Motor neuron (in vitro differentiated cells): ENCODE measurements at places on chromosomes 7 and 10.

DNA sequence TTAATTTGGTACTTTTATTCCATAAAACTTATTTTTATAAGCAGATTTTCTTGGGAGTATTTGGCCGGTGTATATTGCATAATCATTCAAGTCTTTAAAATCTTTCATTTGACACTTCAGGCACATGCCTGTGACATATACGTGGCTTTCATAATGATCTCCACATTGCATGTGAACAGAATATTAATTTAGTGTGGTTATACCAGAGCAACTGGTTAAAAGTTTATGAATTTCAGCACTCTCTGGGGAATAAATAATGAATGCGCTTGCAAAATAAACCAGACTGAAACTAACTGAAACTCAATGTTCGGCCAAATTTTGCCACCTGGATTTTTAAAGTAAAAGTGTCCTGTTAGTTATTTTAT lies 242.3 kb downstream of the GLI3 start:
- no peak for ATAC-seq

DNA sequence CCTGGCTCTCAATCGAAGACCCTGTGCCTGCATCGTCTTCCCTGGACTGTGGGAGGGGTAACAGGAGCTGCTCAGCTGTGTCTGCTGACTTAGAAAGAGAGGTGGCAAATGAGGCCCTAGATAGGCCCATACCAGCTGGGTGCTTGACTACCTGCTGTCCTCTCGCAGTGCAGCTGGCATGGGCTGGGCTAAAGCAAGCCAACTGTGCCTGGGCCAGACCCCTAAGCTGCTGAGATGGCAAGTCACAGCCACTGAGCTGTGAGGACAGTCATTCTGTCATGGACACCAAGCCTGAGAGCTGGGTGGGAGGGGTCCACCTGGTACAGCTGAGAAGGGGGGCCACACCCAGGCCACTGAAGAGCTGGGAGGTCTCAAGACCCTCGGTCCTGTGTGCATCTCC lies 45.8 kb upstream of the AQP1 start:
- ATAC-seq: no peak

DNA sequence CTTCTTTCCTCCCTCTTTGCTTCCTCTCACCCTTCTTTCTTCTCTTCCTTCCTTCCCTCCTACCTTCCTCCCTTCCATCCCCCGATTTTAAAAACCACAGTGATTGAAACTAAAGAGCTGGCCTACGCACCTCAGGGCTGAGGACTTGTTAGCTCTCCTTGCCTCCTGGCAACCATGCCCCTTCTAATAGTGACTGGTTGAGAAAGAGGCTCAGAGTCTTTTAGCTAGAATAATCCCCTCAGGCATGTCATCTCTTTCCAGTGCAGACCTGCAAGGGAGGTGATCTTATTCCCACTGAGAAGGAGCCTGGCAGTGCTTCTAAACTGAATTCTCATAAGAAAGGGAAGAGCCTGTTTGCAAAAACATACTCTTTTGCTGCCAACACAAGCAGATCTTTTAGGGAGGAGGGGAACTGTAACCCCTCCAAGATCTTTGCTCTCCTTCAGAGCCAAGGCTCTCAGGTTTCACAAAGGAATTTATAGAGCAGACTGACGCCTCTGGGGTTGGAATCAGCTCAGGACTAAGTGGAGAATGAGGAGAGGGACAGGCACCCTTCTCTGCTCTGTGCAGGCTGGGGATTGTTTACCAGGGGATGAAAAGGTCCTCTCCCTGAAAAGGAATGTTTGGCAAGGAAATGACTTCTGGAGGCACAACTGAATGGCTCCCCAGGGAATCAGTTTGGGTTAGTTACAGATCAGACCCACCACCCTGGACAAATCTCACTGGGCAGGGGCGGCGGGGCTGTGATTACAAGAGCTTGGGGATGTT lies 9.4 kb upstream of the ANKRD1 start:
- no peak for ATAC-seq

DNA sequence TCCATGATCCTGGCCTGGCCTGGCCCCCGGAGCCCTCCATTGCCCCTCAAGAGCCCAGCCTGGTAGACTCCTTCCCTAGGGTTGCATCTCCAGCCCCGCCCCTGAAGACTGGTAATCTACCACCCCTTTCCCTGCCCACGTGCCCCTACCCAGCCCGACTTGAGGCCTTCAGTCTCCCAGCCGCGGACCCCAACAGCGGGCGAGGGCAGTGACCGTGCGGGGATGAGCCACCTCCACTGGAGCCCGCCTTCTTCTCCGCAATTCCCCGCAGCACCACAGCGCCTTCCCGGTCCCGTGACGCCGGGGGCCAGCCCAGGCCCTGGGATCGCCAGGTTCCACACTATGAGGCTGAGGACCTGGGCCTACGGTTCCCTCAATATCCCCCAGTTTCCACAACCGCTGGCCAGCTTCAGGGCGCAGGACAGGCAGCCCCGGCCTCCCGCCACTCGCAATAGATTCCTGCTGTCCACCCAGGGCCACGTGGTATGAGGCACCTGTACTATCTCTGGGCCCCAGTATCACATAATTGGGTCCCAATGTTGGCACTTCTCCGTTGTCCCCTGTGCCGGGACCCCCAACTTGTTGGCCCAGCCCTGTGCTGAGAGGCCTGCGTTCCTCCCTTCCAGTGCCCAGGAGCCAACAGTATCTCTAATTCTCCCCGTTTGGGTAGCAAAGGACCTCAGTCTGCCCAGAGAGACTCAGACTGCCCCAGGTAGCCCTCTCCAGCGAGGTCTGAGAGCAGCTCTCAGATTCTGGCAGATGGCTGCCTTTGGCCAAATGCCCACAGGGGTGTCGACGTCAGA lies 1.1 kb upstream of the GPRIN2 start:
- no peak for ATAC-seq

DNA sequence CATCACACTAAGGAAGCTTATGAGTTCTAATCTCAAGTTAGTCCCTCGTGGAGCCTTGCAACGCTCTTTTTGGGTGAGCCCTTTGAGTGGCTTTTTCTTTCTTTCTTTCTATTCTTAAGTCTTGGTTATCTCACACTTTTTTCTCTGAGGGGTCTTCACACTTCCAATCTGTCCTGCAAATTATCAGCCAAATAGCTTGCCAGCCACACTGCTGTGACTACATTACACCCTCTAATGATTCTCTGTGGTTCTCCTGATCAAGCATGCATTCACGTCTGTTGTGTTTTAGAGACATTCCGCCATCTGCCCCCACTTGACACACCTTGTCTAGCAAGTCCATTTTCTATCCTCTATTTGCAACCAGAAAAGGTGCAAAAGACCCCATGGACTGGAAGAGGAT lies 340.2 kb downstream of the THSD7A start:
- ATAC-seq: no peak

DNA sequence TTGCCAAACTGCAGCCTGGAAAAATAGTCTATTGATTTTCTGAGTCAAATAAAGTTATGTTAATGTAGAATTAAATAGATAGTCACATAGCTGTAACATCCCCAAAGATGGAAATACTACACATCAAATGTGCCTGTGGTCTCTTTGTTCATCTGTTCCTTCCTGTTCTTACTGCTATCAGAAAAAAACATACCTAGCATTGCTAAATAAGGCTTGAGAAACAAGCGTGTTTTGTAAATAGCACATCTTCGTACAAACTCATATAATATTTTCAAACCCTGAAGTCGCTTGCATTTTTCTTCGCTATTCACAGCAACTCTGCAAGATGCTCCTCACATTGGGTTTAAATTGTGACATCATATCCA lies 116.1 kb downstream of the KLF6 start:
- no peak for ATAC-seq

DNA sequence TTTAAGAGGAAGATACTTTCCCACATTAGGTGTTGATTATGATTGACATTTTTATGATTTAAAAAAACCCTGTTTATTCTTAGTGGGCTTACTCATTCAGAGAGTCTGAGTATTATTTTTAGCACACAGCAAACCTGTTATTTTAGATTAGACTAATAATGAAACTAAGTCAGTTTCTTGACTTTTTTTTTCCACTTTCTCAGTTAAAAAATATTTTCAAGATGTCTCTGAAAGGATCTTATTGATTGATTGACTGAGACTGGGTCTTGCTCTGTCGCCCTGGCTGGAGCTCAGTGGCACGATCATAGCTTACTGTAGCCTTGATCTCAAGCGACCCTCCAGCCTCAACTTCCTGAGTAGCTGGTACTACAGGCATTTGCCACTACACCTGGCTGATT lies 20.4 kb upstream of the INPP5F start:
- ATAC-seq: no peak

- no peak for ATAC-seq
Observed at GRCh38 chr7:112416127-112416526, 34.1 kb upstream of the IFRD1 start.

- no peak for ATAC-seq
Observed at GRCh38 chr7:10802526-10802925, 171.1 kb upstream of the PHF14 start.

DNA sequence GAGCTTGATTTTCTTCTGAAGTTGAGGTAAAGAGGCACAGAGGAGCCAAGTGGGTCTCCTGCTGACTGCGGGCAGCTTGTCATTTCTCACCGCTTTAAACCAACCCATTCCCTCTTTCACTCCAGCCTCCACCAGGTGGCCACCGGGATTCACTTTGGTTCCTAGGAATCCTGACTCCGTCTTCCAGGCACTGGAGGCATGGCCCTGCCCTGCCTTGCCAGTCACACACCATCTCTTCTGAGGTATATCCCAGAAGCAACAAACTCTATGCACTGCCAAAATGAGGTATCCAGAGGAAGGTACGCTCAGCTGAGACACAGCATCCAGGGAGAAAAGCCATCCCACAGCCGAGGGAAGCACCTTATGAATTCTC lies 280.8 kb downstream of the TNS3 start:
- no peak for ATAC-seq

DNA sequence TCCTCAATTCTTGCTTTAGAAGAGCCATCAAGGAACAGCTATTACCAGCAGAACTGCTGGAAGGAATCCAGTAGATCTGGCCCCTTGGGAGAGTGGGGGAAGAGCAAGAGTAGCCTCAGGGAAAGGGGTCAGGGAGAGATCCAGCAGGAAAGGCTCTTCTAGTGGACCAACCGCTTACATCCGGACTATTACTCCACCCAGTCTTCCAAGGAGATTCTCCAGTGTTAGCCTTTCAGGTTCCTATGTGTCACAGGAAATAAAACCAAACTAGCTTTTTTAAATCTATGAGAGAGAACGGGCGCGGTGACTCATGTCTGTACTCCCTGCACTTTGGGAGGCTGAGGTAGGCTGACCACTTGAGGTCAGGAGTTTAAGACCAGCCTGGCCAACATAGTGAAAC lies 34.3 kb downstream of the TET1 start:
- ATAC-seq: no peak

- peak; percentile 35 for ATAC-seq
Observed at GRCh38 chr10:9878383-9878782, 1139.3 kb upstream of the CELF2 start.

DNA sequence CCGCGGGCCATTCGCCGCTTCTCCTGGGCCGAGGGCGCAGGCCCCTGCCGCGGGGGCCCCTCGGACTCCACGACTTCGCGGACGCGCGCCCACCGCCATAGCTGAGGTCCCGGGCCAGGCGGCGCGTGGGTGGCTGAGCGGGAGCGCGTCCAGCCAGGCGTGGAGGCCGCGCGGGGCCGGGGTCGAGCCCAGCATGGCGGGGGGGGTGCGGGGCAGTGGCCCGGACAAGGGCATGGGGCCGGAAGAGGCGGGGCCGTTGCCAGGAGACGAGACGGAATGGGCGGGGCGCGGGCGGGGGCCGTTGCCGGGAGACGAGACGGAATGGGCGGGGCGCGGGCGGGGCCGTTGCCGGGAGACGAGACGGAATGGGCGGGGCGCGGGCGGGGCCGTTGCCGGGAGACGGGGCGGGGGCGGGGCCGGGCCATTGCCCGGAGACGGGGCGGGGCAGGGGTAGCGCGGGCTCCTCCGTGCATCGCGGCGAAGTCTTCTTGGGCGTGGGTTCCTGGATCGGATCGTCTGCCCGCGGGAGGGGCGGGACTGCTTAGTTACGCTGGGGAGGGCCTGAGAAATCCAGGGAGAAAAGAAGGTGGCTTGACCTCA lies 14.8 kb downstream of the ADAM8 start:
- ATAC-seq: peak; percentile 69

DNA sequence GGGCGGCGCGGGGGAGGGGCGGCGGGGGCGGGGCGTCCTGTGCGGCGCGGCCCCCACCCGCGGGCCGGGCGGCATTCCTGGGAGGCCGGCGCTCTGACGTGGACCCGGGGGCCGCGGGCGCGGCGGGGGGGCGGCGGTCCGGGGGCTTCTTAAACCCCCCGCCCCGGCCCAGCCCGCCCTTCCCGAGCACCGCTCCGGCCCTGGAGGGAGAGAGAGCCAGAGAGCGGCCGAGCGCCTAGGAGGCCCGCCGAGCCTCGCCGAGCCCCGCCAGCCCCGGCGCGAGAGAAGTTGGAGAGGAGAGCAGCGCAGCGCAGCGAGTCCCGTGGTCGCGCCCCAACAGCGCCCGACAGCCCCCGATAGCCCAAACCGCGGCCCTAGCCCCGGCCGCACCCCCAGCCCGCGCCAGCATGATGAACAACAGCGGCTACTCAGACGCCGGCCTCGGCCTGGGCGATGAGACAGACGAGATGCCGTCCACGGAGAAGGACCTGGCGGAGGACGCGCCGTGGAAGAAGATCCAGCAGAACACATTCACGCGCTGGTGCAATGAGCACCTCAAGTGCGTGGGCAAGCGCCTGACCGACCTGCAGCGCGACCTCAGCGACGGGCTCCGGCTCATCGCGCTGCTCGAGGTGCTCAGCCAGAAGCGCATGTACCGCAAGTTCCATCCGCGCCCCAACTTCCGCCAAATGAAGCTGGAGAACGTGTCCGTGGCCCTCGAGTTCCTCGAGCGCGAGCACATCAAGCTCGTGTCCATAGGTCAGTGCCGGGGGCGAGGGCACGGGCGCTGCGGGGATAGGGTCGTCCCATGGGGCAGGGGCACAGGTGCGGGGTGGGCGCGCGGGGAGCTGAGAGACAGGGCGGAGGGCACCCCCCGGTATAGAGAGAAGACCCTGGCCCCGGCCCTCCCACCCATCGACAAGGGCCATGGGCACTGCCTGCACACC lies at the start of gene FLNC:
Gene FLNC (plus strand): TSS at position 176 of the 947 bp plus-strand sequence. CDS start 232 bp downstream, at position 408.
- ATAC-seq: peak; percentile 22

DNA sequence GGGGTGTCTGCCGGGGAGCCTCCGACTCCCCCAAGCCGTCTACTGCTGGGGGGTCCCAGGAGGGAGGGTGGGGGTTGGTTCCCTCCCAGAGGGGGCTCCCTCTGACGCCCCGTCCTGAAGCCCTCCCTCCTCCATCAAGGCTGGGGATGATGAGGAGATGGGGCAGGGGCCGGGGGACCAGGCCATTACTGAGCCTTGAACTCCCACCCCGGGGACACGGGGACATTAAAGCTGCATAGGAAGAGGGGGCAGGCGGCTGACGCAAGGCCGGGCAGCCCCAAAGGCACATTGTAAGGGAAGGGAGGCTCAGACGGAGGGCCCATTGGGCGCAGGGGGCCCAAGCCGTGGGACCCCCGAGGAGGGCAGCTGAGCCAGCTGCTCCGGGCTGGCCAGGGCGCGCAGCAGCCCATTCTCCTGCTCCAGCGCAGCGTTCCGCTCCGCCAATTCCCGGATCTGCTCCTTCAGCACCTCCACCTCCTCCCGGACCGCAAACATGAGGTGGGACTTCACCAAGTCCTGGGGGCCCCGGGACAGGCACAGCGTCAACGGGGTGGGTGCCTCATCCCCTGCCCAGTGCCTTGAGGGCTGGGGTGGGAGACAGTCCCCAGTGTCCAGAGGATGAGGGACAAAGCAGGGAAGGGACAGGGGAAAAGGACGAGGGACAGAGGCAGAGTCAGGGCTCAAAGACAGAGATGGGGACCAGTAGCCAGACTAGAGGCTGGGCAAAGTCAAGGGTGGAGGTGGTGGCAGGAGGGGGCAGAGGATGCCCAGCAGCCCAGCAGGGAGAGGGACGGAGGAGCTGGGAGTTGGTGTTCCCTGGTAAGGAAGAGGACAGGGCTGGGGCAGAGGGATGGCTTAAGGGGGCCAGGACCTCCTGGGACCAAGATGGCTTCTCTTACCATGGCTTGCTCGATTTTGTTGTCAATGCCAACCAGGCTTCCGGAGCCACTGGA lies 2.9 kb upstream of the SPACDR start:
- no peak for ATAC-seq
